Tibial nerve (tissue), 4 donors: ENCODE measurements at places on chromosomes 1 and 21.

- DNase-seq: no peak
Observed at GRCh38 chr1:172700556-172700955, 41.7 kb downstream of the FASLG start.

DNA sequence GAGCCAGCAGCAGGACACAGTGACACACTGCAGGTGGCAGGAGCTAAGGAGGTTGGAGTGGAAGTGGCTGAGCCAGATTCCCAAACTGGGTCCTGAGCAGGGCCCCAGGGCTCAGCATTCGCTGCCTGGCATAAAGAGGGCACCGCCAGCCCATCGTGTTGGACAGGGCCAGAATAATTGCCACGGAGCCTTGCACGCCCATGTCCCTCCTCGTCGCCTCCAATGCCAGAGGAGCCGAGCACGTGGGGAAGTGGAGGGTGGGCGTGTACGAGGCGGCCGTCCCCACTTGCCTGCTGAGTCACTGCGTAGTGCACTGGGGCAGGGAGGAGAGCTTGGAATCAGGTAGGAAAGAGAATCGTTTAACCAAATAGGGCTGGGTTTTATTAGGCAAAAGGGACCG is 26.1 kb upstream of the LRRC47 start:
- DNase-seq: no peak

DNA sequence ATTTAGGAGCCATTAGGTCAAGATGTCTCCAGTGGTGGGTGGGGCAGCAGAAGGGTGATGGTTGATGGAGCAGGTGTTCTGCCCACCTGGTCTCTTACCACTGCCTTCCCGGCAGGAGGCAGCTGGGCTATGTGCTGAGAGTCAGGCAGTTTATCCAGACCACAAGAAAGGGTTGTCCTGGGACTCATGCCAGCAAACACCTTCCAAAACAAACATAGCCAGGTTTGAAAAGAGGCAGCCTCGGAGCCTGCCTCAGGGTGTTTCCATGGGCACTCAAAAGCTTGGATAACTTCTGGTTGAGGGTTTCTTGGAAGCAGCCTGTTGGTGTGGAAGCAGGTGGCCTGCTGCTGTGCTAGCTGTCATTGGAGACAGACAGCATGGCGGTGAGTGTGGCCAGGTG is 187.2 kb downstream of the PCP4 start:
- no peak for DNase-seq

GRCh38 chr1:234238060-234238459 is 135.2 kb upstream of the COA6 start:
- no peak for DNase-seq

DNA sequence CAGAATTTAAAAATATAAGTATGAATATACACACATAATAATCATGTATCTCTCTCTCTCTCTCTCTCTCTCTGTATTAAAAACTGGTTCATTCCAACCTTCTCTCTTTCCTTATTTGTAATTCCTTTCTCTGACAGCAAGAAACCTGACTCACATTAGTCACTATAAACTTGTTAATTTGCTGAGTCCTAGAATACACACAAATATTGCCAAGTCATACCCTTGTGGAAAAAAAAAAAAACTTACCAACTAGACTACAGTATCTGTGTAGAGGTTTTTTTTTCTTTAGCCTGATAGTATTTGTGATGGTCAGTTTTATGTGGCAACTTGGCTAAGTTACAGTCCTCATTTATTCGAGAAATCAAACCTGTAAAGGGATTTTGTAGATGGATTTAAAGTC is 26.3 kb upstream of the NHLH2 start:
- no peak for DNase-seq

DNA sequence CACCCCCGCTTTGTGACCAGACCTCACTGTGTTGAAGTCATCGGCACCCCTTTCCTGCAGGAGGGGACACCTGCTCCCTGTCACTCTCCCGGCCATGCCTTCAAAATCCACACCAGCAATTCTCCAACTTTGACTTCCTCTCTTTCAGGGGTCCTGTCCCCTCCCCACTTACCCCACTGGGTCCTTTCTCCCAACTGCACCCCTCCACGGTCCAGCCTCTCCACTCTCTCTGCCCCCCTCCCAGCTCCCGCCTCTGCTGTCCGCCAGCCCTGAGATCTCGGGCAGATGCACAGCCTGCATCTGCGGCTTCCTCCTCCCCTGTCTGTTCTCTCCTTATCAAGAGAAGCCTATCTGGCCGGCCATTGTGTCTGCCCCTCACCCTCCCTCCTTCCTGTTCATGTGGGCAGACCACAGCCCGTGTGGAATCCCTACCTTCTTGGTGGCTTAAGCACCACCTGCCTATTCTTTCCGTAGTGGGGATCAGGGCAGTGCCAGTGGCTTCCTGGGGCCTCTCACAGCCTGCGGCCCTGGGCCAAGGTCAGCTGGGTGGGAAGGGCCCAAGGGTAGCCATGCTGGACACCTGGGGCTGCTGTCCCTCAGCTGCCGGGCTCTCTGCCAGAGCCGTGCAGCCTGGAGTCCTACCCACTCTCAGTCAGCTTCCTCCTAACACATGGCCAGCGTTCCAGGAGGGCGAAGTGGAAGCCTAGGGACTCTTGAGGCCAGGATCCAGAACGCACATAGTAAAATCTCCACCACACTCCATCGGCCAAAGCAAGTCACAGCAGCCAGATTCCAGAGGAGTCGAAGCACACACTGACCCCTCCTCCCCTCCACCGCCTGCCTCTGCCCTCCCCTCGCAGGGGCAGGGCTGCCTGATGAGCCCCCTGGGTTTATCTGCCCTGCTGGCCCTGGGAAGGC is 5.1 kb upstream of the HES4 start:
- no peak for DNase-seq

GRCh38 chr1:41955461-41956159 is 36.9 kb upstream of the HIVEP3 start:
- no peak for DNase-seq

- no peak for DNase-seq
Observed at GRCh38 chr1:172980971-172981370, 69.8 kb downstream of the TNFSF18 start.

DNA sequence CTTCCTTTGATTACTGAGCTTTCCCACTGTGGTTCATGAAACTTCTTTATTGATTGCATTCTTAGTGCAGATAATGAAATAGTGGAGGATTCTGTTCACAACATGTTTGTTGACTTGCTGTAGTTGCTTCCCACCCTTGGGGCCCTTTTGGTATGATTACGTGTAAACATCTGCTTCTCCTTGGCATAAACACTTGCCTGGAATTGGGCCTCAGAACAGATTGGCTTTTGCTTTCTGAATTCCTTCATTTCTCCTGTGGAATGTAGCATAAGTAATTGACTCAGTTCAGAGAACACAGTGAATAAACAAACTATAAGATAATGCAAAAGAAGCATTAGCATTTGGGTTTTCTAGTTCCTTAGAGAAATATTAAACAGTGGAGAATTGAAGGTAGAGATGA is 59.5 kb upstream of the LAMC2 start:
- no peak for DNase-seq

DNA sequence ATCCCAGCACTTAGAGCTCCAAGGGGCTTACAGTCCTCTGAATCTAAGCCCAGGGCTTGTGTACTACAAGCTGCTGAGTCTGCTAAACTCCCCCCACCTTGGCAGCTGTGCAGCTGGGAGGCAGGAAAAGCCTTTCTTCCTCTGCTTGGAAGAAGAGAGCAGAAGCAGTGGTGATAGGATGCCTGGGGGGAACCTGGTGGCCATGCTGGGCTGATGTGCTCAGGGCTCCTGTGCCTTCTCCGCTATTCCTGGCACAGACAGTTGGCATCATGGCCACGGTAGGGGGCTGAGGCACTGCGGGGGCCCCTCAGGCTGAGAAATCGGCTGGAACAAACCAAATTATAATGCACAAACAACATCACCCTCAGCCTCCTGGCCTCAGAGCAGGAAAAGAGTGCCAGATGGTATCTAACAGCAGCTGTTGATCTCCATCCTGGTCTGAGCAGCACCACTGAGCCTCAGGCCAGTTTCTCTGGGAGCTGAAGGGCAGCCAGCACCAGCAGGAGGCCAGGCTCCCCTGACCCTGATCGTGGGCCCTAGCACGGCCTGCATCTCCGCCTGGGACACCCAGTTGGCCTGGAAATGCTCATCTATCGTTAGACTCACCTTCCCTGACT is 35.8 kb downstream of the ECE1 start:
- DNase-seq: peak; percentile 45

GRCh38 chr1:162118063-162118462 is 48.6 kb downstream of the NOS1AP start:
- DNase-seq: no peak

- no peak for DNase-seq
Observed at GRCh38 chr1:44275991-44276405, 62.7 kb downstream of the DMAP1 start.

GRCh38 chr1:98298319-98298718 is 363.2 kb upstream of the SNX7 start:
- no peak for DNase-seq

- DNase-seq: no peak
Observed at GRCh38 chr1:53733975-53734649, 4.9 kb downstream of the GLIS1 start.

DNA sequence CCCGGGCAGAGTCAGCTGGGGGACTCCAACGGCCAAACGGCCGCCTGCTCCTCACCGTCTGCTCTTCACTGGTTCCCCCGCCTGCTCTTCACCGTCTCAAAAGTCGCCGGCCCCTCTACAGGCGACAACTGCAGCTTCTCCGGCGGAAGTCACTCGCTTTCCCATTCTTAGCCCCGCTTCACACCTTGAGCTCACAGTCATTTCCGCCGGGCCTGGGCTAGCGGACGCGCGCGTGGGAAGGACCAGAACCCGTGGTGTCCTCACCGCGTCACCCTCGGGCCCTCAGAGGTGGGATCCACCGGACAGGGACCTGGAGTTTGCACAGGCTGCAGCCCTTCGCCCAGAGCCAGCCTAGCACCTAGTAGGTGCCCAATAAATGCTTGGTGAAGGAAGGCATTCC is 27.9 kb upstream of the HJV start:
- DNase-seq: no peak

- DNase-seq: no peak
Observed at GRCh38 chr1:109622895-109623294, 3.3 kb downstream of the AMPD2 start.

- no peak for DNase-seq
Observed at GRCh38 chr1:76940571-76941335, 73.5 kb downstream of the ST6GALNAC5 start.

GRCh38 chr21:14591377-14591776 is 45.3 kb upstream of the SAMSN1 start:
- DNase-seq: no peak

GRCh38 chr1:237324226-237324625 is 282.2 kb downstream of the RYR2 start:
- no peak for DNase-seq

- no peak for DNase-seq
Observed at GRCh38 chr1:234954613-234955012, 174.0 kb downstream of the TOMM20 start.

GRCh38 chr1:98796049-98796448 is 134.5 kb downstream of the SNX7 start:
- DNase-seq: no peak

DNA sequence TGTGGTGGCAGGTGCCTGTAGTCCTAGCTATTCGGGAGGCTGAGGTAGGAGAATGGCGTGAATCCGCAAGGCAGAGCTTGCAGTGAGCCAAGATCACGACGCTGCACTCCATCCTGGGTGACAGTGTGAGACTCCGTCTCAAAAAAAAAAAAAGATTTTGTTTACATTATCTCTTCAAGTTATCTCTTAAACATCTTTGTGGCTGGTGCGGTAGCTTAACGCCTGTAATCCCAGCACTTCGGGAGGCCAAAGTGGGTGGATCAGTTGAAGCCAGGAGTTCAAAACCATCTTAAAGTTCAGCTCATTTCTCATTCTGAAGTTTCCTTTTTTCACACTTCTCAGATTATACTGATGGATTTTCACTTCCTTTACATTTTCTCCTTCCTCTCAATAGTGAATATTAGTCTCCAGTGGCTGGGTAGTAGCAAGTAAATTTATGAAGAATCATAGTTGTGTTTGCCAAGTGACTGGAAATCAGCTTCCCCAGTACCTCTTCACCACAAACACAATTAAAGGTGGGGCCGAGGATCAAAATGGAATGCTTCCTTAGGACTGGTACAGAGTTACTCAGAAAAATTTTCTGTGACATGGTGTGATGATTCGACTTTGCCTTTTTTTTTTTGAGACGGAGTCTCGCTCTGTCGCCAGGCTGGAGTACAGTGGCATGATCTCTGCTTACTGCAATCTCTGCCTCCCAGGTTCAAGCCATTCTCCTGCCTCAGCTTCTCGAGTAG is 13.8 kb downstream of the PIP5K1A start:
- no peak for DNase-seq

GRCh38 chr1:64090436-64090835 is 113.0 kb upstream of the UBE2U start:
- DNase-seq: no peak

DNA sequence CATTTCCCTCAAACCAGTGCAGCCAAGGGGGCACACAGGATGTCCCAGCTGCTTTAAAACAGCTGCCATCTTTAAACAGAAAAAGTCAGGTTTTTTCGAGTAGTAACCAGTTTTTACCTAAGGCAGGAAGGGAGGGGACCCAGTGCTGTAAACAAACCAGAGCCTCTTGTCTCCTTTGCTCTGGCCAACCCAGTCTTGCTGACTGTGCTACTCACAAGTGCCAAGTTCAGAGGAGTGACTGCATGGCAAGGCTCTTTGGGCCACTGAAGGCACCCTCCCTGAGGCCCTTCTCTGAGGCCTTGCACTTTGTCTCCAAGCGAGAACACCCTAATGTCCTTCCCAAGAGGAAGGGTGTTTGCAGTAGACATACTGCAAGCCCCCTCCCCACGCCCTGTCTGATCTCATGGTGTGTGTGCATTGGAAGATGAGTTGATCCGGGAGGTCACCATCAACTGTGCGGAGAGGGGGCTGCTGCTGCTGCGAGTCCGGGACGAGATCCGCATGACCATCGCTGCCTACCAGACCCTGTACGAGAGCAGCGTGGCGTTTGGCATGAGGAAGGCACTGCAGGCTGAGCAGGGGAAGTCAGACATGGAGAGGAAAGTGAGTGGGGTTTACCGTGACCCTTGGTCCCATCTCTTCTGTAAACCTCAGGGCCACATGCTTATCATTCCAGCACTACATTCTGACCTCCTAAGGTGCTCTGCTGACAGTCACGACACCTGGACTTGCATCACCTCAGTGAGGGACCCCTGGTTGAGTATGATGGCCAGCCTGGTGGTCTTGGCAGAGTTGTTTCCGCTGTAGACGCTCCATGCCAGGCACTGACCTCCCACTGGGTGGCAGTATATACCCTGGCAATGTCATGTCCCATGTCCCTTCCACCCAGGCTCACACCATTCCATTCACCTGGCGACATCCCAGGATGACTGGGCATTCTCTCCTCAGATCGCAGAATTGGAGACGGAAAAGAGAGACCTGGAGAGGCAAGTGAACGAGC is 4.7 kb downstream of the DNALI1 start:
- DNase-seq: no peak

GRCh38 chr1:238681021-238681420 is 705.3 kb upstream of the CHRM3 start:
- no peak for DNase-seq

GRCh38 chr1:64687725-64688327 is 57.0 kb upstream of the RAVER2 start:
- peak; percentile 41 for DNase-seq

- no peak for DNase-seq
Observed at GRCh38 chr1:78043436-78043835, 2.3 kb upstream of the GIPC2 start.

GRCh38 chr1:185427264-185427663 is 110.2 kb upstream of the IVNS1ABP start:
- DNase-seq: no peak
